ENCODE measurements at places on chromosomes 11 and 22. TPM values are rescaled to one million over a fixed set of nuclear protein-coding genes. Genes with fewer than 3 reads are reported as not detected.

HEPHL1 gene
- 0.69 TPM for total RNA-seq

MPZL3 gene
- total RNA-seq, result 15.8 TPM

GTSE1 gene
- 3.3 TPM for total RNA-seq

FXYD6 gene
- 0.20 TPM for total RNA-seq

JAM3 gene
- 23.3 TPM for total RNA-seq

CLCF1 gene
- 13.9 TPM for total RNA-seq

ELF5 gene
- total RNA-seq, result not detected

DDTL gene
- total RNA-seq, result 1.6 TPM

HBE1 gene
- total RNA-seq, result not detected

MRGPRE gene
- not detected for total RNA-seq

P2RY2 gene
- 4.3 TPM for total RNA-seq

NCR3LG1 gene
- total RNA-seq, result 2.1 TPM

TSPAN18 gene
- 2.6 TPM for total RNA-seq

PTPRJ gene
- 214 TPM for total RNA-seq

CDK2AP2 gene
- 90.4 TPM for total RNA-seq

CABP7 gene
- not detected for total RNA-seq

PPFIBP2 gene
- 5.4 TPM for total RNA-seq

CD3E gene
- total RNA-seq, result not detected

MRGPRF gene
- total RNA-seq, result not detected

PSMD13 gene
- total RNA-seq, result 172 TPM

GRAMD1B gene
- total RNA-seq, result 0.69 TPM

MMP13 gene
- not detected for total RNA-seq

C11orf42 gene
- total RNA-seq, result not detected

RFPL2 gene
- total RNA-seq, result 0.10 TPM

NEFH gene
- total RNA-seq, result 0.15 TPM

C22orf31 gene
- total RNA-seq, result not detected

OR5T2 gene
- total RNA-seq, result not detected

LYVE1 gene
- 0.05 TPM for total RNA-seq

OR5P2 gene
- total RNA-seq, result 0.10 TPM

SLC37A2 gene
- 0.45 TPM for total RNA-seq

P2RY6 gene
- total RNA-seq, result 3.6 TPM
